SJCRH30 (cell line): ENCODE measurements at places on chromosomes 1 and 21.

GRCh38 chr1:230781594-230781993 is 34.4 kb downstream of the CAPN9 start:
- H3K4me3 ChIP-seq = no peak overlapping the region
- H3K4me1 ChIP-seq = peaks cover 16% of the 10 kb centered on the region
- peak; percentile 65 for DNase-seq
- no peaks in the 10 kb centered on the region for H3K27me3 ChIP-seq
- H3K27ac ChIP-seq = peak overlapping the region; percentile 3; the same call in 1 of the 2 replicates
- no peaks in the 10 kb centered on the region for H3K36me3 ChIP-seq

- peaks cover 4% of the 10 kb centered on the region; the same call in 1 of the 2 replicates for H3K4me1 ChIP-seq
- H3K4me3 ChIP-seq = no peak overlapping the region
- no peaks in the 10 kb centered on the region for H3K36me3 ChIP-seq
- H3K27ac ChIP-seq = no peak overlapping the region
Measured at GRCh38 chr21:43619856-43620255, 39.4 kb downstream of the HSF2BP start.

- H3K27me3 ChIP-seq = peaks cover 5% of the 10 kb centered on the region; the same call in 1 of the 2 replicates
- no peak within 1 kb of the TSS for H3K27ac ChIP-seq
- no peaks in the 10 kb centered on the region for H3K36me3 ChIP-seq
- DNase-seq = no peak
- H3K4me1 ChIP-seq = peaks cover 13% of the 10 kb centered on the region
Measured at GRCh38 chr1:201282931-201283829, at the start of gene PKP1. Gene PKP1, plus strand, starts transcription at chr1:201283506. Its CDS starts 197 bp downstream, at chr1:201283703.

DNA sequence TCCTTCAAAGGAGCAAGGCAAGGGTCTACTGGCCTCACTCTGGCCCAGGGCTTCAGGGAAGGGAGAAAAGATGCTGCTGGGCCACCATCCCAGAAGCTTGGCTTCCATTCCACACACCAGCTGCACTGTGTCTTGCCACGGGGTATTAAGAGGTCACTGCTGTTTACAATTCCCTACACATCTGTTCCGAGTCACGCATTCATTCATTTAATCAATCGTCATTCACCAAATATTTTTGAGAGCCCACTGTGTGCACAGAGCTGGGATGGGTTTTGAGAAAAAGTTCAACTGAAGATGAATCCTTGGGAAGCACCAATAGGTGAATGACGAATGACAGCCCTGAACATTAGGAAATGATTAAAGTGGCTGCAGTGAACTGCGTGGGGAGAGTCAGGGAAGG is 101.7 kb downstream of the NAV1 start:
- peaks cover 55% of the 10 kb centered on the region for H3K4me1 ChIP-seq
- H3K27ac ChIP-seq = peak overlapping the region; percentile 86
- H3K27me3 ChIP-seq = no peaks in the 10 kb centered on the region
- peaks cover 11% of the 10 kb centered on the region; the same call in 1 of the 2 replicates for H3K36me3 ChIP-seq

GRCh38 chr1:156086256-156086662 is 4.0 kb upstream of the MEX3A start:
- no peak for DNase-seq
- H3K4me1 ChIP-seq = peaks cover 19% of the 10 kb centered on the region; the same call in 1 of the 2 replicates
- no peaks in the 10 kb centered on the region for H3K36me3 ChIP-seq
- H3K27ac ChIP-seq = no peak overlapping the region

DNA sequence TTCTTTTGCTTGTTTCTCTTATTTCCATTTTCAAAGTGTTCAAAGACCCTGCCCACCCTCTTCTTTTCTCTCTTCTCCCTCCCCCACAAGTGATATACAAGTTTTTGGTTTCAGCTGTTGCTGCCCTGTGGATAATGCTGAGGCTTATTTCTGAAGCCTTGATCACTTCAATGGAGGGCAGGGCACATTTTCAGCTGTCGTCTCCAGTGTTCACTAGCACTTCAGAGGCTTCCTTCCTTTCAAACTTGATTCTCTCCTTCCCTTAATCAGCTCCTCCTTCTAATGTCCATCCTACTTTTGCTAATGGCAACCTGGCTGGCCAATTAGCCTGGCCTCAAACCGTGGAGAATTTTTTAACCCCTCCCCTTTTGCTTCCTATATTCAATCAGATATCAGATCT is 435.7 kb upstream of the RUNX1 start:
- peak; percentile 72 for DNase-seq
- peaks cover 12% of the 10 kb centered on the region for H3K4me1 ChIP-seq
- H3K27ac ChIP-seq = peak overlapping the region; percentile 22

- no peak for DNase-seq
- no peak overlapping the region for H3K4me3 ChIP-seq
- H3K27ac ChIP-seq = no peak overlapping the region
- H3K27me3 ChIP-seq = no peaks in the 10 kb centered on the region
- no peaks in the 10 kb centered on the region for H3K4me1 ChIP-seq
- no peaks in the 10 kb centered on the region for H3K36me3 ChIP-seq
Measured at GRCh38 chr1:70517444-70517843, 106.4 kb downstream of the CTH start.
